ENCODE measurements at places on chromosomes 11 and 22. TPM values are rescaled to one million over a fixed set of nuclear protein-coding genes. Genes with fewer than 3 reads are reported as not detected.

- no peak overlapping the region for H3K4me3 ChIP-seq
- no peak for DNase-seq
- H3K27me3 ChIP-seq = peaks cover 9% of the 10 kb centered on the region
- H3K27ac ChIP-seq = no peak overlapping the region
These were observed 154.3 kb downstream of the NXPE2 start for GRCh38 chr11:114832532-114833125.

DNA sequence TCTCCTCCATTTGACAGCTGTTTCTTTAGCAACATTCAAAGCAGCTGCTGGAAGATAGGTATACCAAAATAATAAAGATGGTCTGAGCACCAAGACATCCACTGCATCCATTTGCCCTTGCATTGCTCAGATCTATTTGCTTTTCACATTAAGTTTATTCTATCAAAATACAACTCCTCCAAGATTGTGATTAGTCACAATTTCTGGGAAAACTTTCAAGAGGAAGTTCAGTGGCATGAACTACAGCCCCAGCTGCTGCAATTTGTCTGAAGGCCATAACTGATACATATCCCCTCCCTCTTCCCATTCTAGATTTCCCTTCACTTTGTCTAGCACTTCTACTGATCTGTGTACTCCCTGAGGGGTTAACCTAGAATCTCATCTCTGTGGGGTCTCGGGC, 117.5 kb upstream of the CEP126 start:
- no peak overlapping the region for H3K27ac ChIP-seq
- H3K36me3 ChIP-seq = no peaks in the 10 kb centered on the region
- no peaks in the 10 kb centered on the region for H3K4me1 ChIP-seq
- no peak overlapping the region for H3K4me3 ChIP-seq

DNA sequence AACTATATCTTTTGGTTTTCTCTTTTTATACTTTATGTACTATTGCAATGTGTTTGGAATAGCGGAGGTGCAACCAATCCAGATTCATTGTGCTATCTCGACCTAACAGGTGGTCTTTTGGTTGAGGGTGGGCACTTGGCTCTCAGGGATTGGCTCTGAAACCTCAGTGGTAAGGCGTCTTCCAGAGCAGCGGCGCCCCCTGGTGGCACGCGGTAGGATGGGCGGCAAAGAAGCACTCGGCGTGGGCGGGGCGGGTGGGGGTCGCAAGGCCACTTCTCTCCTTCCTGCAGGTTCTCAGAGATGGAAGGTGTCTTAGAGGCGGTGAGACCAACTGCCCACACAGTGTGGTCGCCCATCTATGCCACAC, 19.2 kb upstream of the PLET1 start:
- DNase-seq = peak; percentile 70
- H3K4me3 ChIP-seq = no peak overlapping the region
- H3K27ac ChIP-seq = peak overlapping the region; percentile 54
- H3K27me3 ChIP-seq = no peaks in the 10 kb centered on the region
- no peaks in the 10 kb centered on the region for H3K36me3 ChIP-seq
- peaks cover 6% of the 10 kb centered on the region for H3K4me1 ChIP-seq

GRCh38 chr22:27556371-27556770, 245.2 kb downstream of the MN1 start:
- no peaks in the 10 kb centered on the region for H3K4me1 ChIP-seq
- no peaks in the 10 kb centered on the region for H3K36me3 ChIP-seq
- H3K27ac ChIP-seq = no peak overlapping the region

GRCh38 chr22:32957200-32957803, 100.9 kb downstream of the SYN3 start:
- H3K27me3 ChIP-seq = no peaks in the 10 kb centered on the region
- no peaks in the 10 kb centered on the region for H3K4me1 ChIP-seq
- peak overlapping the region; percentile 41 for H3K27ac ChIP-seq
- H3K4me3 ChIP-seq = no peak overlapping the region
- DNase-seq = no peak
- H3K36me3 ChIP-seq = no peaks in the 10 kb centered on the region

TECTA gene
- total RNA-seq = 1.1 TPM

IGF2 gene
- total RNA-seq = 19.8 TPM
